GDM1 (cell line): ENCODE measurements at places on chromosomes 5 and 9.

GRCh38 chr9:136807281-136808074, at the start of gene RABL6:
RABL6 (plus strand) TSS chr9:136807948; CDS start chr9:136808197, 249 bp downstream.
- DNase-seq = peak; percentile 82

DNA sequence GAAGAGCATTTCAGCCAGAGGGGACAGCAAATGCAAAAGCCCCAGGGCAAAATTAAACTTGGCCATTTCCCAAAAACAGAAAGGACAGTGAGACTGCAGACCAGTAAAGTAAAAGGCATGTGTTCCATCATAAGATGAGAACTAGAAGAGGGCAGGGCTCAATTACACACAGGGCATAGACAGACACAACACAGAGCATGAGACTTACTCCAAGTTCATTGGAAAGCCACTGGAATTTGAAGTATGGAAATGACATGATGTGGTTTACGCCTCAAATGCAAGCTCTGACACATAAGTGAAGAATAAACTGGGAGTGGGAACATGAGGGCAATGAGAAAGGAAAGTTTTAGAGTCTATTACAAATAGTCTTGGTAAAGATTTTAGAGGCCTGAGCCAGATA, 446.6 kb upstream of the GRIA1 start:
- DNase-seq = no peak

DNA sequence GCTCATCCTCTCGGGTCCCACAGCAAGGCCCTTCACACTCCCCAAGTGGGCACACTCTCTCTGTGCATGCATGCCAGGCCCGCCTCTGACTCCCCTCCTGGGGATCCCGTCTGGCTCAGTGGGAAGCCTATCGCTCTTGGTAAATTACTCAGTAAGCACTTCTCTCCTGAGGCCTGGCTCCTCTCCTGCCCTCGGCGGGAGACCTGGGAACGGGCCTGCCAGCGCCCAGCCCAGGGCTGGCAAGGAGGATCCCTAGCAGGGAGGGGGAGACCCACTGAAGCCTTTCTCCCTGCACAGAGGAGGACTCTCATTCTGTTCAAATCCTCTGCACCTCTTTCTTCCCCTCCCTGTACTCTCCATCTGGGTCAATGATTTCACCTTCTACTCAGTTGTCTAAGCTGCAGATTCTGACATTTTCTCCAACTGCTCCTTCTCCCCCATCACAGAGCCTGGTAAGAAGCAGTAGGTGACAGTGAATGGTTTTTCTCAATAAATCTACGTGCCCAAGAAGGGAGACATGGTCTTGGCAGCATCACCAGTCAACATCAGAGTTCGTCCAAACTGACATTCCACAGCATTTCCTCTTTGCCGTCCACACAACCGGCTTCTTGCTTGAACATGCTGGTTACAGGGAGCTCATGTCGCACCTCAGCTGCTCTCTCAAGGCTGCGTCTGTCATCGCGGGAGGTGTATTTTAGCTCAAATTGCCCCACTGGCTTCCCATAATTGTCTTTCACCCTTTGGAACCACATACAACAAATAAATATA, 81.9 kb downstream of the GPR21 start:
- DNase-seq = no peak

GRCh38 chr9:118414676-118415075, 710.5 kb downstream of the TLR4 start:
- no peak for DNase-seq

DNA sequence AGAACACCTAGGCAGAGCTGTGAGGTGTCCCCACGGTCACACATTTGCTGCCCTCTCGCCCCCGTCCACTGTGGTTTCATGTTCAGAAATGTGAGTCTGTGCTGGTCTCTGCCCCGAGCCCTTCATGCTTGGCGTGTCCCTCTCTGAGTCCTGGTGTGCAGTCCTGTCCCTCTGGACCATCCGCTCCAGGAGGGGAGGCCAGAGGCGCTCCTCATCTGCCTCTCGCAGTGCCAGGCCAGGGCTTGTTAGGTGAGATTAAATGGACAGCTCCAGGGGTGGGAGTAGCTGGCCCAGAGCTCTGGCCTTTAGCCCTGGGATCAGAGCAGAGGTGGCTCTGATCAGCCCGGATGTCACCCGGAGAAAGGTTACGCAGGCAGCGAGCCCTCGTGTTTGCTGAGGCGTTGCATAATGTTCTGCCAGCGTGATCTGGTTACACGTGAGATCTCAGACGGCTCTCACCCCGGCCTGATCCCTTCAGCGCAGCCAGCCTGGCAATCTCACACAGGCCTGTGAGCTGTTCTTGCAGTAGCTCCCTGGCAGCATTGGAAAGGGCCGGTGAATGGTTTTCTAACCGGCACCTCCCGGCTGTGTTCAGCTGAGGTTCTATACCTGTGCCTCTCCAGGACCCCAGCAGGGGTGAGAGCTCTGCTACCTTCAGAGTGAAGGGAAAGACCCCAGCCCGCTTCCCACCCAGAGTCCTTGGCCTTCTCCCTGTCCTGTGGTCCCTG, 24.5 kb downstream of the PTGES2 start:
- DNase-seq = no peak
